Activated CD4-positive, alpha-beta T cell treated with anti-CD3 and anti-CD28 coated beads for 36 hours (primary cell): ENCODE measurements at places on chromosomes 2 and 18. TPM values are rescaled to one million over a fixed set of nuclear protein-coding genes. Genes with fewer than 3 reads are reported as not detected.

Gene PTPRN
- 0.30 TPM for total RNA-seq

Gene CENPA
- total RNA-seq: 38.0 TPM

Gene ACTG2
- total RNA-seq: 0.14 TPM

GRCh38 chr2:172924097-172924660 is 151.5 kb upstream of the MAP3K20 start:
- no peak overlapping the region for H3K27ac ChIP-seq
- no peak overlapping the region for H3K4me3 ChIP-seq
- no peaks in the 10 kb centered on the region for H3K36me3 ChIP-seq
- no peaks in the 10 kb centered on the region for H3K4me1 ChIP-seq
- DNase-seq: no peak
- H3K27me3 ChIP-seq: peaks cover 2% of the 10 kb centered on the region

DNA sequence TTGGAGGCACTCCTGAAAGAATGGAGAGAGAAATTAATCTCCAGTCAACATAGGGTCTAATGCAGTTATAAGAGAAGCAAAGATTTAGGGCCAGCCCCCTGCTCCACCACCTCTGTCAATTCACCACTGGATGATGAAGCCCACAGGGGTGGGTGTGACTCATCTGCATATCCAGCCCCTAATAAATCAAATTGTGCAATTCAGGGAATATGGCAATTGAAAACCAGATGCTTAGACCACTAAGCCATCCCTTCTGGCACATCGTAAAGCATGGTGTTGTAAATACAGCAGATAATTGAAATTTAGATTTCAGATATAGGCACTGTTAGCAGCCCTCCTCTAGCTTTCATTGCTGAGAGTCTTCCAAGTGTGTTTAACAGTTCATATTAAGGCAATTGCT is 541.4 kb downstream of the PARD3B start:
- no peak for DNase-seq
- H3K36me3 ChIP-seq: no peaks in the 10 kb centered on the region
- no peak overlapping the region for H3K4me3 ChIP-seq
- H3K27ac ChIP-seq: no peak overlapping the region
- H3K27me3 ChIP-seq: no peaks in the 10 kb centered on the region
